ENCODE measurements at places on chromosomes 3 and 15.

GRCh38 chr3:148389916-148390315 lies 307.8 kb upstream of the AGTR1 start:
- DNase-seq: no peak

DNA sequence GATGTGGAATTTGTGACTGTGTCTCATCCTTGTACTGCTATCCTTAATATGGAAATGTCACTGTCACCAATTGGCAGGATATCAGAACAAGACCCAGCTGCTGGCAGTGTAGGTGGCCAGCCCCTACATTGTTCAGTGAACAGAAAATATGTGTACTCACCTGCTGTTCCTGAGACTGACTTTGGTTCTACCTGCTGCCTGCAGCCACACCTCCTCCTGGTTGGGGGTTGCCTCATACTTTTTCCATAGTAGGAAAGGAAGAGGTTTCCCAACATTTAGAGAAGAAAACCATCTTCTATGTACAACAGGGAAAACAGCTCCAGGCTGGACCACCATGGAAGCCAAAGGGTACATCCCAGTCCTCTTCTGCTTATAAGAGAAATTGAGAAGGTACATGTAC lies 35.9 kb downstream of the SLC12A1 start:
- DNase-seq: no peak

- DNase-seq: no peak
Measured at GRCh38 chr3:149145974-149146373, 16.5 kb downstream of the HPS3 start.

DNA sequence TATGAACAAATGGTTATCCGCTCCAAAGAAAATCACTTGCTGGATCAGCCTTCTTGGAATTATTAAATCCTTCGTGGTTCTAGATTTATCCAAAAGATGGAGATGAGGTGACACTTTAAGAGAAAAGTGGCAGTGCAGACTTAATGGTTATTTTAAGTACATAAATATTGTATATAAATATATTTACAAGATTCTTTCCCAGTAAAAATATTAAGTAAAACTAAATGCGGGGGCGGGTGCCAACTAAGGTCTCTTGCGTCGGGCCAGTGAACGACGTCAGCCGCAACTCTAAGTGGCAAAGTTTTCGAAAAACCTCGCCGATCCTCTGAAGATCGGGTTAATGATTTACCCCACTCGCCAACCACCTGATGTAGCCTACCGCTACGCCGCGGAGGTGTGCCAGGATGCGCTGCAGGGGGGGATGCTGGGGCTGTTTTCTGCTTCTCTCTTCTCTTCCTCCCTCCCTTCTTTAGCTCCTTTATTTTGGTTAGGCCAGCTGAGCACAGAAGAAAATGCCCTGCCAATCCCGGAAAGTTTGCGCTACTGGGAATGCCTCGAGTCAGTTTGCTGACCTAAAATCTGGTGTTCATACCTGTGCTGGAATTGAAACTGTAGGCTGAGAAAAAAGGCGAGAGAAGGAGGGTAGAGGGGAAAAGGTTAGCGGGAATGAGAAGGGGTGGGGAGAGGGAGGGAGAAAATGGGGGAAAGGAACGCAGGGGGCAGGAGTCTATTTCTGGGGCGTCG lies 7.6 kb upstream of the FOXB1 start:
- DNase-seq: no peak

- DNase-seq: no peak
Measured at GRCh38 chr3:11602239-11602840, 41.4 kb downstream of the VGLL4 start.

GRCh38 chr3:184257083-184257915 lies 4.1 kb downstream of the CAMK2N2 start:
- no peak for DNase-seq

DNA sequence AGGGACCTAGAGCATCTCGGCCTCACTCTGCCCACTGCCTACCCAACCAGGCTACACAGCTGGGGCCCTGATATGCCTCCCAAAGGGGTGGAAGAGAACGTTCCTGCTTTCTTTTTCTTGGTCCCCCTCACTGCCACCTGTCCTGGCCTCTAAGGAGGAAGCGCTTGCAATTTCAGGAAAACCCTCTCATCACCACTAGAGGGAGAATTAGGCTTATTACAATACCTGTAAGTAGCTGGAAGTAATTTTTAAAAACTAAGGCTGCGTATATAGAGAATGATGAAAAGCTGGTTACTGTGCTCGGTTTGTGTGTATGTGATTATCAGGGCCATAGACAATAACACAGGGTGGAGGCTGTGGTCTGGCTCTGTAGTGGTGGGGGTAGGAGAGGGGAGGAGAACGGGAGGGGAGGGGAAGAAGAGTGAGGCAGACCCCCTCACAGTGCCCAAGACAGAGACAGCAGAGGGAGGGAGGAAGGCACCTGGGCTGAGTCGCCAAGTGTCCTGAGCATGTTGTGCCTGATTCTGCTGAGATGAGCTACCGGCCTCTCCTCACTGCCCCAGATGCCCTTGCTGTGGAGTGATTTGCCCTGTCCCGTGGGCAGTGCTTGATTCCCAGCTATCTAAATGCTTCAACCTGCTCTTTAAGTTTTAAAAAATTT lies 3.3 kb downstream of the GABRG3 start:
- no peak for DNase-seq

- no peak for DNase-seq
Measured at GRCh38 chr15:75034615-75035014, 11.2 kb downstream of the PPCDC start.

GRCh38 chr15:89352476-89352875 lies 17.9 kb upstream of the POLG start:
- no peak for DNase-seq
